ENCODE measurements at places on chromosomes 1 and 21.

- no peak for DNase-seq
Observed at GRCh38 chr1:199226163-199226562, 587.3 kb downstream of the PTPRC start.

- no peak for DNase-seq
Observed at GRCh38 chr1:9459816-9460407, 79.4 kb upstream of the SLC25A33 start.

DNA sequence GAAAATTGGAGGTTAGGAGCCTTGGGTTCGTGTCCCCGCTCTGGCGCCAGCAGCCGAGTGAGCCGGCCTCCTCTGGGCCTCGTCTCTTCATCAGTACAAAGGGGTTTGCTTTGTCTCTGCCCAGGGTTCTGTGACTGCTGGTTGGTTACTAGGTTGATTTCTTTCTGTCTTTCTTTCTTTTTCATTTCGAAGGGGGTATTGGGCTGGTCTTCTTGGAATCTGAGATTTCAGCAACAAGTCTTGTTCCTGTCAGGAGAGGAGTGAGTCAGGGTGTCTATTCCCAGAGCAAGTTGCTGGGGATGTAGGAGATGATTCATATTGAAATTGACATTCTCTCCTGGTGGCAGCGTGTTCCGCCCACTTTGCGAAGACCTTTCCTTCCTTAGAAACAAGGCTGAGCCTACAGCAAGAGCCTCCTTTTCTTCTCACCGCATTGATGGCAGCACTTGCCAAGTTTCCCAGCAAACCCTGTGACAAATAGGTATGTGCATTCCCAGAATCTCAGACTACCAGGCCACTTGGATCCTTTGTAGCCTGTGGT, 79.2 kb downstream of the MAN1C1 start:
- no peak for DNase-seq

DNA sequence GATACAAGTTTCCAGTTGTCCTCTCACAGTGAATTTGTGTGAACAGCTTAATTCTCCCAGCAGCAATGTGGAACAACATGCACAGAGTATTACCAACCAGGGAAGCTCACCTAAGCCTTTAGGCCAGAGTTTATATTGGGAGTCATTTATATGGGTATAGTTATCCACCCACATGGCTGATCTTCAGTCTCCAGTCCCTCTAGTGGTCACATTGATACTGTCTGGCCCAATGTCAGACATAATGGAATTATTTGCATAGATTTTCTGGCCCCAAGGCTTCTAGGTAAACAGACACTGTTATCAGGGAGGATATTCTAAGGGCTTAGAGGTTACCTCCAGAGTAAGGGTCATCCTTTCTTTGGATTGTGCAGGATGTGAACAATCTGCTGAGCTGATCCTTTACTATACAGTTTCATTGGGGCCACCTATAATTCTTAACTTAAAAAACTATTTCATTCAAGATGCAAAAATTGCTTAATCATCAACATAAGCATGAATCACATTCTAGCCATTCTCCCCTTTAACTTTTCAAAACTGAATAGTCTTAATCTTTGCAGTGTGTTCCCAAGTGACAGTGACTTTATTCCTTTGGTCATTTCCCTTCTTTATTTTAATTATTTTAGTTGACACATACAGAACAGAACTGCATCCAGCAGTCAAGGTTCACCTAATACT, 210.9 kb downstream of the LTN1 start:
- DNase-seq = no peak

DNA sequence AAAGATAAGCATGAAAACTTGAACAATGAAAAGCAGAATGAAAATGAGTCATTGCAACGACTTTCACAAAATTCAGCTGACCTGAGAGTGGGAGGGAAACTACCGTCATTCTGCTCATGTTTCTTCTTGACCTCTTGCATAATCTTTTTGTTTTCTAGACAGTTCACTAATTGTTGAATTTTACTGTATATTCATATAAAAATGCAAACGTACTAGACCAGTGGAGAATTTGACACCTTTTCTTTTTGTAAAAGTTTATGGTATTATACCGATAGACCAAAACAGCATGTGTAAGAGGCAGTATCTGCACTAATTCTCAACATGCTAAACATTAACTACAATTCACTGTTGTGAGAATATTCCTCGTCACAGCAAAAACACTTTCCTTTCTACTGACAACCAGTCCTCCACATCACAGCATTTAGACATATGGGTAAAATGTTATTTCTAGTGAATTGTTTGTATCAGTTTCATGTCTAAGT, 137.8 kb downstream of the GREM2 start:
- DNase-seq = no peak

GRCh38 chr1:213884942-213885341, 102.8 kb upstream of the PROX1 start:
- DNase-seq = no peak

- no peak for DNase-seq
Observed at GRCh38 chr21:23127973-23128372, 2129.8 kb downstream of the NCAM2 start.

GRCh38 chr1:197911857-197912696, 5.1 kb upstream of the LHX9 start:
- DNase-seq = peak; percentile 78

GRCh38 chr1:37746806-37747205, 18.1 kb downstream of the EPHA10 start:
- no peak for DNase-seq

DNA sequence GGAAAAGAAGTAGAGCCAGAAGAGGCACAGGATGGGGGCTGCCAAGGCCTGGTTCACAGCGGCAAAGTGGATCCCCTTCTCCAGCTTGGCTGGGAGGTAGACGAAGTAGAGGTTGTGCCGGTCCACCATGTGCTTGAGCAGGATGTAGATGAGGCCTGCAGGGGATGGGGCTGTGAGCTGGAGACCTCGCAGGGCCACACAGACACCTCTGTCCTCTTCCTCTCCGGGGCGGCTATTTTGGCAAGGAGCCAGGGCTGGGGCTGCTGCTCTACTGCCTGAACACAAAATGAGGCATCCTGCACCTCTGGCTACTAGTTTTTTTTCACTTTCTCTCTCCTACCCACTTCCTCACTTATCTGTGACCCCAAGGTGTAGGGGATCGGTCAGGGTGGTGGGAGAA, 32.3 kb downstream of the TMEM63A start:
- no peak for DNase-seq

- no peak for DNase-seq
Observed at GRCh38 chr1:74011736-74012135, 186.2 kb downstream of the LRRIQ3 start.

DNA sequence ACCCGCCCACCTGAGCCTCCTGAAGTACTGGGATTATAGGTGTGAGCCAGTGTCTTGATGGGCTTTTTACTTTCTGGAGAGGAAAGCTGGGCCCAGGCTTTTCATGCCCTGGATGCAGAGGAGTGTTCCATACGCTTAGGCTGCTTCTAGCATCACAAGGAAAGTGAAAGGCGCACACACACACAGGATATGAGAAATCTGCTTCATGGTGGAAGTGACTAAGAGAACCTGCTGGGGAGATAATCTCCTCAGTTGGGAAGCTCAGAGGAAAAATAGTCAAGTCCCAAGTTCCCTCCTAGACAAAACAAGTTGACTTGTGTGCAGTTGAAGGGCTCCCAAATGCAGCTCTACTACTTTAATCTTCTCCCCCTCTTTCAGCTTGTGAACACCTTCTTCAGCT, 2.2 kb downstream of the NUDC start:
- no peak for DNase-seq

DNA sequence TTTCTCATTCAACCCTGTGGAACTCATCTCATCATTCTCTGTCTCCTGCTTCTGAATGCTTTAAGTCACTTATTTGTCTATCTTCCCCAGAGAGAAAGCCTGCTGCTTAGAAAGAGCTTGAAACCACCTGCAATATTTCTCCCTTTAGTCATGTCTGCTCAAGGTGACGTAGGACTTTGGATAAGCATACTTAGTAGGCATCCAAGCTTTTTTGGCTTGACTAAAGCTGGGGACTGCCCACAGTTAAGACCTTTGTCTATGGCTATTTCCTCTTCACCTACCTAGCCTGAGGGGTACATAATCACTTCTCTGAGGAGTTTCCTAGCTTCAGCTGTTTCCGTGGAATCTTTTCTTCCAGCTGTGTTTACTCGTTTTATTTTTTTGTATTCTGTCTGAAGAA, 665.8 kb upstream of the CAMK1G start:
- DNase-seq = no peak

DNA sequence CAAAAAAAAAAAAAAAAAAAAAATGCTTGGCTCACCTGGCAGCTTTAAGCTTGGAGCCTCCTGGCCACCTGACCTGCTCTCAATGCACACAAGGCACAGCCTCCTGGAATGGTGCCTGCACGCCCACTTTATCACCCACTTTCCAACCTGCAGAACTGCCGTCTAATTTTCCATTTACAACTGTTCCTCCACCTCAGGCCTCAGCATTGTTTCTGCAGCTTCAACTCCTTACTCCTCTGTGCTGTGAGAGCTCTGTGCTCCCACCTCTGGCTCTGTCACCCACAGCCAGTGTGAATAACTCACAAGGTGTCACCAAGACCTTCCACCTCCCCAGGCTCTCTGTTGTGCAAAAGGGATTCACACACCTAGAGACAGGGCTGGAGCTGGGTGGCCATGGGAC, 38.7 kb upstream of the GPR157 start:
- DNase-seq = no peak

- peak; percentile 94 for DNase-seq
Observed at GRCh38 chr1:12658531-12659453, 14.9 kb downstream of the AADACL4 start.

DNA sequence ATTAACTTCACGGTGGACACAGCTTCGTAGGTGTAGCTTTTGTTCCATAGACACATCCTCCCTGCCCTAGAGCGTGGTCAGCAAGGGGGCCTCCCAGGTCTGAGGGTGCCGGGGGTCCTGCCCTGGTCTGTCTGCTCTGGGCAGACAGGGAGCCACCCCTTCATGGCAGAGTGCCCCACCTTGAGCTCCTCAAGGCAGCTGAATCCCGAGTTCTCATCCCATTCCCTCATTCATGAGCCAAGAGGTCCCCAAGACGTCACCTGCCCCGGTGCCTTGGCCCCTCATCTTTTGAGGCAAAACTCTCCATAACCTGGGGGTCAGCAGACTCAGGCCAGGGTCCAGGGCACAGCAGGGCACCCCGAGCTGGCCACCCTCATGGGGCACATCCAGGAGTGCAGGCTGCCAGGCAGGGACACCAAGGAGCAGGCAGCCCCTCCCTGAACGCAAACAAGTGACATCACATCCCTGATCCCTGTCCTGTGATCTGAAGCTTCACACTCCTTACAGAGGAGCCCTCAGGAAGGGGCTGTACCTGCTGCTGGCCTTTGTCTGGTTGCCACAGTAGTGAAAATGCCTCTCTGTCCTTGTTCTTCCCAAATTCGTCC, 23.3 kb downstream of the UBASH3A start:
- DNase-seq = no peak

- no peak for DNase-seq
Observed at GRCh38 chr1:41418857-41419583, 57.8 kb downstream of the FOXO6 start.

DNA sequence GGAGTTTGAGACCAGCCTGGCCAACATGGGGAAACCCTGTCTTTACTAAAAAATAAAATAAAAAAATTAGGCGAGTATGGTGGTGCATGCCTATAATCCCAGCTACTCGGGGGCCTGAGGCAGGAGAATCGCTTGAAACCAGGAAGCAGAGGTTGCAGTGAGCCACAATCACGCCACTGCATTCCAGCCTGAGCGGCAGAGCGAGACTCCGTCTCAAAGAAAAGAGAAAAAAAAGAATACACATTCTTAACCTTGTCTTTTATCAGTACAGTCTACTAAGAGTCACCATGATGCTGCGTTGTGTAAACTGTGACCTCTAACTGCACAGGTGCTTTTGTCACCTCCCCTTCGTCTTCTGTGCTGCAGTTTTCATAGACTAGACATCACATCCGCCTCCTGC, 37.2 kb downstream of the PCNT start:
- DNase-seq = no peak

DNA sequence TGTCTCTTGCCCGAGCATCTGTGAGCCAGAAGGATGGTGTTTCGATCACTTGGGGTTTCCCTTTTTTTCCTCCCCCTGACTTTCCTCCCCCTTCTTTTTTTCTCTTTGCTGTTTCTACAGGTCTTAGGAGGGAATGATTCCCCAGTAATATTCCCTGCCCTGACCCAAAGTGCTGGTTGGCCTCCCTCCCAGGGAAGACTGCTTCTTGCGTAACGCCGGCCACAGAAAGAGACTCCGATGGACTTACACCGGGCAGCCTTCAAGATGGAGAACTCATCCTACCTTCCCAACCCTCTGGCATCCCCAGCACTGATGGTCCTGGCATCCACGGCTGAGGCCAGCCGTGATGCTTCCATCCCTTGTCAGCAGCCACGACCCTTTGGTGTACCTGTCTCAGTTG, 6.8 kb downstream of the RNF220 start:
- no peak for DNase-seq

DNA sequence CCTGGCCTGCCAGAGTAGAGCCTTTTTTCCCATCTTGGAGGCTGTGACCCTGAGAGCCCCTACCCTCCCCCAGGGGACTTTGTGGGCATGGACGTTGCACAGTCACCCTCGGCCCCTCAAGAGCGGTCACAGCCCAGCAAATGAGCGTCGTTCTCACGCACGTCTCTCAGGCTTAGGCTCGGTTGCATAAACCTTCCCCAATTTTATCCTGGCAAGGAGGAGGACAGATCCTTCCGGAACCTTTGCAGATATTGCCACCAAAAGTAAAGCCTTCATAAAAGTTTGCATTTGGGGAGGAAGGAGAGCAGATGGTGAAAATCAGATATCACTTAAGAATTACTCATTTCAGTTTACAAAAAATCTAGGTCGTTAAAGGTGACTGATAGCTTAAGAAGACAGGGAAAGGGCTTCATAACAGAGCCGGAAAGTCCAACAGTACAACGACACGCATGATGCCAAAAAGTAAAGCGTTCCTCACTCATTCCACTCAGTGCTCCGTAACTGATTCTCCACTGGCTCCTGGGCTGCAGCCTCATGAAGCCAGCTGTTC, 29.3 kb downstream of the PDE9A start:
- DNase-seq = no peak

Data from eye (tissue), 1 donor.